ENCODE measurements at places on chromosomes 2 and 18. TPM values are rescaled to one million over a fixed set of nuclear protein-coding genes. Genes with fewer than 3 reads are reported as not detected.

DNA sequence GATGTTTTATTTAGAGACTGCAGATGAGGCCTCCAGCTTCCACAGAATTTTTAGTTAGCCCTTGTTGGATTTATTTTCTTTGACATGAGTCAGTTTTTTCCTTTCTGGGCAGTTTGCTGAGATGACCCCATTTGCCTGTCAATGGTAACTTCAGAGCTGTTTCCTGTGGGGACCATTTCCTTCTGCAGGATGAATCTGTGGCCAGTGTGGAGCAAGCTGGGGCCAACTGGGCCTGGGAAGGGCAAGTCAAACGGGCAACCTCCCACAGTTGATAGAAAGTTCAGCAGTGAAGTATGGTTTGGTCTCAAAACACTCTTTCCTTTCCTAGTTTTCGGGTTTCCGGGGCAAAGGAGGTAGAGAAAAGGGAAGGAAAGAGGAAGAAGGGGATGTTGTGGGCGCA lies 291.4 kb upstream of the NRP2 start:
- no peak for DNase-seq

DNA sequence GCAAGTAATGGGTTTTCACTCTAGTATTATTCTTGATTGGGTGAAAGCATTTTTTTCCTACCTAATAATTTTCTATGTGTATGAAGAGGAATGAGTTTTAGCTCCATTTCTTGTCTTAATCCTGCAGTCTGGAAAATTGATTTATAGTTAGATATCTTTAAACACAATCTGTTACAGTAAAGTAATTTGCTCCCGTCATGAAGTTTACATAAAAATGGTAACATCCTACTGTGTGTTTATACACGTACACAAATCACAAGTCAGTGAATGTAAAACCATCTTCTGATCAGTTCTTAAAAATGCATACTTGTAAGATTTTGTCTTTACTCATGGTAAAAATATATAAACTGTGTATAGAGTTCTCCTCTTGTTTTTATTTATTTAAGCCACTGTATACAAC lies 51.1 kb downstream of the MAP2 start:
- DNase-seq = no peak

Gene IL36RN
- total RNA-seq = not detected

DNA sequence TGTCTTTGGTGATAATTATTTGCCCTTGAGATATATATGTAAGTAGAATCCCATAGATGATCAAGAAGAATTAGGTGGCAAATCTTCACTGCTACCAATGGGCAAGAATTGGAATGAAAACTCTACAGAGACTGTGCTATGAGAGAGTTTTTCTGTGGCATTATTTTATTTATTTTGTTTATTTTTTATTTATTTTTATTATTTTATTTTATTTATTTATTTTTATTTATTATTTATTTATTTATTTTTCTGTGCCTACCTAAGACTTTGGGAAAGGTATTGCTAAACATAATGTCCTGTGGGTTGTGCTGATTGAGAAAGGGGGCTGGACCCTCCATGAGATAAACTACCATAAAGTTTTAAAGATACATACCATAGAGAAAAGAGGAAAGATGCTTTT lies 16.6 kb upstream of the NR4A2 start:
- DNase-seq = no peak

Gene SNORC
- 1.3 TPM for total RNA-seq

DNA sequence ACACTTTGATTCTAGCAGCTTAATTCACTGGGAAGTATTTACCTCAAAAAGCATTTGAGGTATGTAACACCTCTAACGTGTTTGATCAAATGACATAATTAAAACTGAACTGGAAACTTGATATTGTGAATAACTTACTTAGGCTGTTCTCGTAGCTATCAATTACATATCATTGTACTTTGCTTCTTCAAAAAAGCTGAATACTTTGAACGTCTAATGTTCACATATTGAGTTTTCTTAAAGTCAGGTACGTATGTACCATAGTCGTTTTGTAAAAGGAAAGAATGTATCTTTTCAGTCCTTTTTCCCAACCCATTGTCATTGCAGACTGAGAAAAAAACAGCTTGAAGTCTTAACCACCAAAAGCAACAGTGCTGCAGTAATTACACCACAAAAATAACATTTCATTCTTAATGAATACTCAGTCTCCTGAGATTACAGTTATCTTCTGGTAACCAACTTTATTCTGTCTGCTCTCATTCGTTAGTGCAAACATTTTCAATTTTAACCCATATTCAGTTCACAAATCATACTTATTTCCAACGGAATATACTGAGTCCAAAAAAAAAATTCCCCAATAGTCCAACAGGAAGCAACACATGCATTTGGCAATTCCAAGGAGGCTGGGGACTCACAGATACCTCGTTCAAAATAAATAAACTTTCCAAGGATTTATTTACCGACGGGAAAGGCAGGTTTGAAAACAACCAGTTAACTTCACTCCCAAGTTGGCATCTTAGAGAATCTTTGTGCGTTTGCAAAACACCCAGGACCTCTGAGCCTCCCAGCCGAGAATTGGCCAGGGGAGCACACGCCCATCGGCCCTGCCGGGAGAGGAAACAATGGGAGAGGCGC lies 1.1 kb downstream of the CHN1 start:
- no peak for DNase-seq

- DNase-seq = no peak
Measured at GRCh38 chr2:112880091-112880531, 30.9 kb upstream of the IL37 start.

Gene LINC00305
- not detected for total RNA-seq

- DNase-seq = no peak
Measured at GRCh38 chr2:69013840-69014821, 1.2 kb downstream of the ANTXR1 start.

DNA sequence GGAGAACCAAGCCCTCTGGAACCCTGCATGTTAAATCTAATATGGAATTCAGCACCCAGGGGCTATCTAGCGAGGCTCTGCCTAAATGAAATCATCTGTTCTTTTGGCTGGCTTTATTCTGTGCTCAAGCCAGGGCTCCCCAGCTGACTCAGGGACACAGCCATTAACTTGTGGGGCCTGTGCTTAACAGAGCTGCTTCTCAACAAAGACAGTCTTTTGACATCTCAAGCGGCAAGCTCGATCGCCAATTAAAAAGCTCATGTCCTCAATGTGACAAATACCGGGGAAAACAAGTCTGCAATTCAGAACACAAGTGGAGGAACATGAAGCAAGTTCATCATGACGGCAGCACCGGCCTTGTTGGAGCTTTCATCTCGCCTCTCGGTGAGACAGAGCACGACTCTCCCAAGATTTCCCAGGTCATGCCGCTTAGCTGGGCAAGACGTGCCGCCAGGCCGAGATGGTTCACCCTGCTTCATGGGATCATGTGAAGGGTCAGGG lies 64.9 kb downstream of the KLHL29 start:
- no peak for DNase-seq

DNA sequence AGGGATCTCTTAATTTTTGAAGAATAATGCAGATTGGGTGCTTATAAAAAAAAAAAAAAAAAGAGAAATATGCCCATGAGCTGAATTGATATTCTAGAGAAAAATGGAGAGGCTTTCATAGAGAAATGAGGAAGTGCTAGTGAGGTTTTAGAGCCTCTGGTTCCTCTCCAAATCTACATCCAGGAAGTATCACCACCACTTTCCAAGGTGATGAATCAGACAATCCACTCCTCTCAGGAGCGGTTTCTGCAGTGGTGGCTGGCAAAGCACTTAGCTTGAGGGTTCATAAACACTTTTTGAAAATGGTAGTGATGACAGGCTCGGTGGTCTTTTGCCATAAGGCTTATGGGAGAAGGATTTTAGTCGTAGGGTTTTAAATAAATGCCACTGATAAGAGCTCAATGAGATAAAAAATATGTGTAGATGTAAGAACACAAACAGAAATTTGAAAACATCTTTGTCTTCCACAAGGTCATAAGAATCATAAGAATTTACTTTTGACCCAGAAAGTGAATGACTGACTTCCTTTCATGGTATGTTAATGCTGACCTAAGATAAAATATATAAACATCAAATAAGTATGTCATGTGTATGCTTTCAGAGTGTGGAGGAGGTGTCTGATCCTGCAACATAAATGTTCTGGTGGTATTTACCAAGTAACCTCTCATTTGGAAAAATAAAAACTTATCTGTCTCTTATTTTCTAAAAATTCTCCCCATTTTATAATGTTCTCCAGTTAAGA lies 42.1 kb upstream of the DSG1 start:
- no peak for DNase-seq

GRCh38 chr18:48923746-48924629 lies 26.8 kb downstream of the SMAD7 start:
- no peak for DNase-seq

DNA sequence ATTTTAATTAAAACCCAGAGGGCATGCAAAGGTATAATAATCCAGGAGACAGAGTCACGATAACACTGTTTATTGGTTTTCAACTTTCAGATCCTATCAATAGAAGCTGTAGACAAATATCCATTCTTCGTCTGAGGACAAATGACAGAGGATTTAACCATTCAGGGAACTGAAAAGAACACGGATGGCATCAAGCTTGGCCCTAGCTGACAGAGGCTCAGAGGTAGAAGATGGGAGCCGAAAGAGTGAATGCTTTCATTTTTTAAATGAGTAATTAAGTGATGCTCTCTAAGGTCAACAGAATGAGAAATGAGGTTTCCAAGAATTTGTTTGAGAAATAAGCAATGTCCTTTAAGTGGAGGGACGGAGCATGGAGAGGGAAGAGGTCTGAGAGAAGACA lies 62.1 kb downstream of the BCL2 start:
- no peak for DNase-seq

Gene ZC3H6
- total RNA-seq = 11.1 TPM

- DNase-seq = no peak
Measured at GRCh38 chr2:10413991-10414451, 34.1 kb downstream of the ODC1 start.

Gene ARHGEF33
- total RNA-seq = 0.14 TPM

DNA sequence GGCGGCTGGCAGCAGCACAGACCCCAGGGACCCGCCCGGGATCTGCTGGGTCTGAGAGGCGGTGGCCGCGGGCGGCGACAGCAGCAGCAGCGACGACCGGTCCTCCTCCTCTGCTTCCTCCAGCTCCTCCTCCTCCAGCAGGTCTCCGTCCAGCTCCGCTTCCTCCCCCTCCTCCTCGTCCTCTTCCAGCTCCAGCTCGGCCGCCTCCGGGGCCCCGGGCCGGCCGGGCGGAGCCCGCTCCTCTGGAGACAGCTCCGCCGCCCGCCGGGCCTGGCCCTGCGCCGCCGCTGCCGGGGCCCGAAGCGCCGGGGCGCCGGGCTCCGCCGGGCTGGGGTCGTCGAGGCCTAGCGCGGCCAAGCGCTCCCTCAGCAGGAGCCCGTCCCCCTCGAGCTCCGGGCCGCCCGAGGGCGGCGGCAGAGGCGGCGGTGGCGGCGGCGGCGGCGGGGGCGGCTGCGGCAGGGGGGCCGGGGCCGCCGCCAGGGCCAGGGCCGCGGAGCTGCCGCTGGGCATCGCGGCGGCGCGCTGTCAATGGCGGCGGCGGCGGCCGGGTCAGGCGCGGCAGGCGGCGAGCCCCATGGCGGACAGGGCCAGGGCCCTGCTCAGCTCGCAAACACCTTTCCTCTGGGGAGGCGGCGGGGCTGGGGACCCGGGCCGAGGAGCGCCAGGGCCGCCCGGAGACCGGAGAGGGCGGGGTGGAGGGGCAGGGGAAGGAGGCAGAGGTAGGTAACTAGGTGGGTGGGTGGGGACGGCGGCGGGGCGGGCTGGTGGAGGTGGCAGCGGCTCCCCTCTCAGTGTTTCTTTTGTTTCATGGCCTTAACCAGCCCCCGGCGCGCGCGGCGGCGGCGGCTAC lies 445 bp downstream of the MEX3C start:
- DNase-seq = peak; percentile 63

DNA sequence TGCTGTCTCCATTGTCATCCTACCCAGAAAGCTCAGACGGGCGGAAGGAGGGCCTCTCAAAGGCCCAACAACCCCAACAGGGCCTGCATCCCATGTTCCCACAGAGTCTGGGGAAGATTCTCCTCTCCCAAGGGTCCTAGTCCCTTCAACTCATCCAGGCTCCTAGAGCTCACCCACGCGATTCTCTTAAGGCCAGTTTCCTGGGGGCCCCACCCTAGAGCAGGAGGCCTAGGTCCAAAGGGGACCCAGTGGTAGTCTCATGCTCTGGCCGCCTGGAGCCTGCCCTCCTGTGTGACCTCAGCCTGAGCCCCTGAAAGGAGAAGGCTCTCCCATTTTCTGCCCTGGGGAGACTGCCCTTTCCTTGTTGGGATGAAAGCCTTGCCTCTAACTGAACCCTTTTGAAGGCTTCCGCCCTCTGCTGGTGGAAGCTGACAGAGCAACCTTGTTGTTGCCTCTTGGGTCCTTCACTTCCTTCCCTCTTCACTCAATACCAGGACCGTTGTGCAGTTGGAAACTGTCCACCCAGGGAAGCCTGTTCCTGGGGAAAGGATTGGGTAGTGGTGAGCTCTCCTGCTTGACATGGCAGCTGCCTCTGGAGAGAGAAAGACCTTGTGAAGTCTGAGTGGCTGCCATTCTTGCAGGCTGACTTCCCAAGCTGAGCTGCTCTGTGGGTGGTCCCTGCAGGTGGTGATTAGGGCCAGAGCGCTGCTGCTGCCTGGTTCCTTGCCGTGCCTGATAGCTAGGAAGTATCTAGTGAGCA lies 86.0 kb upstream of the ALPP start:
- peak; percentile 61 for DNase-seq

DNA sequence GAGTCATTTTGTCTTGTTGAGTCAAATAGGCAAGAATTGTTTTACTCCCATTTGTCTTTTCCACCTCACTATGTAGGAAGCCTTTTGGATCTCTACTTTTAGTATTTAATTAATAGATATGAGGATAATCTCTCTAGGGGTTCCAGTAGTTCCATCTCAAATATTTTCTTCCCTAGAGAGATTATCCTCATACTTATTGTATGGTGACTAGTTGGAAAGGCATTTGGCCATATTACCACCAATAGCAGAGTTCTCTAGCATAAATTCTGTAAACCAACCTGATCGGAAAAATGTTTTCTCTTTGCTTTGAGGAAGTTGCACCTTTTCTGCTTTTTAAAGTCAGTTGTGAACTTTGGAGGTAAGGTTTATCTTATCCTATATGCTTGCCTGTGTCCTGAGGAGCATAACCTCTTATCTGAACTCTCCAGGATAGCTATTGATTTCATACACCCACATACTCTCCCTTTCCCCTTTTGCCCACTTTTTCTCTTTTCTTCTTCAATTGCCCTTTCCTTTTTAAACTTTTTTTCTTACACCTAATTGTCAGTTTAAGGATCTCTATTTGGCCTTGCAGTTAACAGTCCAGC lies 100.8 kb downstream of the GALNT1 start:
- DNase-seq = no peak

DNA sequence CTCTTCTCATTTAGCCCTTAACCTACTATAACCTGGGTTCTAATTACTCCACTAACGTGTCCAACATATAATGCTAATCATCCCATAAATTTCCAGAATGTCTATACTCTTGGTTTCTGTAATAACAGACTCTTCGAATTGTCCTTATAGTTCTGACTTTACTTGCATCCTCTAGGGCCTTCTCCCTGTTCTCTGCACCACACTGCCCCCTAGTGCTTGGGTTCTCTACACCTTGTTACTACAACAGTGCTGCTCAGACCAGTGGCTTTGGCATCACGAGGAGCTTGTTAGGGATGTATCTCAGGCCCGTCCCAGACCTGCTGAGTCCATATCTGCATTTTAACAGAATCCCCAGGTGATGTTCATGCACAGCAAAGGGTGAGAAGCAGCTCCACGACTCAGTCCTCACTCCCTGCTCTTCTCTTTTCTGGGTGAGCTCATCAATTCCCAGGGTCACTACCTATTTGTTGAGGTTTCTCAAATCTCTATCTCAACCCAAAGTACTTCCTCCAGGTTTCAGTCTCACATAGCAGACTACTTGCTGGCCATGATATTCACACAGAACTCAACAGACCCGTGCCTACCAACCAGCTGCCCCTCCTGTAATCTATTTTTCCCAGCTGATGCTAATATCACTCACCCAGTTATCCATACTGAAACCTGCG lies 14.5 kb upstream of the DDX1 start:
- DNase-seq = peak; percentile 92
